Fibroblast of skin of left biceps (primary cell): ENCODE measurements at places on chromosomes 6 and 20.

DNA sequence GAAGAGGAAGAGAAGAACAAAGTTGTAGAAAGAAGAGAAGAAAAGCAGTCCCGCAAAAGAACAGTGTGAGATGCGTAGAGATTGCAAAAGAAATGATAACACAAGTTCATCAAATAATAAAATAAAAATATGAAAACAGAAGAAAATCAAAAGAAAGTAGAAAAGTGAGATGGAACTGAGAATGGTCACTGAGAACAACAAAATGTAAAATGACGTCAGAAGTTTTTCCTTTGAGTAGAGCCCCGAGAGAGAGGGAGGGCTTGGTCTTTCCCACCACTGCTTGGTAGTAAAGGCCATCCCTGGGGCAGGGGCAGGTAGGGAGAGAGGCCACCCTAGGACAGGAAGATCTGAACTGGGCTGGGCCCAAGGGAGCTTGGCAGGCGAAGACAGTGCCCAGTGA lies 533.7 kb downstream of the QKI start:
- DNase-seq: no peak

GRCh38 chr6:125346201-125346925 lies 44.6 kb upstream of the HDDC2 start:
- no peak for DNase-seq

DNA sequence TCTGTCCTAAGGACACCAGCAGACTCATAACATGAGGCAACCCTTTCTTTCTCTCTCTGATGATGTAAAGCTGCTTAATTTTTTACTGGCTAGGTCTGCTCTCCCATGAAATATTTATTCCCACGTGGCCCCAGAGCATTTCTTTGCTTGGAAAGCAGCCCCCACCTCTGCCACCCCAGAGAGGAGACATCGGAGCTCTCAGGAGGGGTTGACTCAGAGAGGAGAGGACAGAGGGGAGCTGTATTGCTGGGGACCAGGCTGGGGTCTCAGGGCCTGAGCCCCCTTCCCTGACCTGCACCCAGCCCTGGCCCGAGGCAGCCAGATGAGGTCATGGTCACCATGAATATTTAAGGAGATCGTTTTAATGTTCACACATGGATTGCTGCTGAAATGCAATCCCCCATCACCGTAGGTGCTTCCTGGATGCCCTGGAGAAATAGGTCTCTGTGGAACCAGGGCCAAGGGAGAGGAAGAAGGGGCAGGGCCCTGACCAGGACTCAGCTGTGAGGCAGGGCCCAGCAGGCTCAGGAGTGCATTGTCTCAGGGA lies 117.5 kb downstream of the DLL1 start:
- DNase-seq: no peak

- DNase-seq: no peak
Observed at GRCh38 chr6:82365016-82365795, 1.6 kb downstream of the TPBG start.

GRCh38 chr20:36098364-36098763 lies 56.2 kb upstream of the EPB41L1 start:
- no peak for DNase-seq

DNA sequence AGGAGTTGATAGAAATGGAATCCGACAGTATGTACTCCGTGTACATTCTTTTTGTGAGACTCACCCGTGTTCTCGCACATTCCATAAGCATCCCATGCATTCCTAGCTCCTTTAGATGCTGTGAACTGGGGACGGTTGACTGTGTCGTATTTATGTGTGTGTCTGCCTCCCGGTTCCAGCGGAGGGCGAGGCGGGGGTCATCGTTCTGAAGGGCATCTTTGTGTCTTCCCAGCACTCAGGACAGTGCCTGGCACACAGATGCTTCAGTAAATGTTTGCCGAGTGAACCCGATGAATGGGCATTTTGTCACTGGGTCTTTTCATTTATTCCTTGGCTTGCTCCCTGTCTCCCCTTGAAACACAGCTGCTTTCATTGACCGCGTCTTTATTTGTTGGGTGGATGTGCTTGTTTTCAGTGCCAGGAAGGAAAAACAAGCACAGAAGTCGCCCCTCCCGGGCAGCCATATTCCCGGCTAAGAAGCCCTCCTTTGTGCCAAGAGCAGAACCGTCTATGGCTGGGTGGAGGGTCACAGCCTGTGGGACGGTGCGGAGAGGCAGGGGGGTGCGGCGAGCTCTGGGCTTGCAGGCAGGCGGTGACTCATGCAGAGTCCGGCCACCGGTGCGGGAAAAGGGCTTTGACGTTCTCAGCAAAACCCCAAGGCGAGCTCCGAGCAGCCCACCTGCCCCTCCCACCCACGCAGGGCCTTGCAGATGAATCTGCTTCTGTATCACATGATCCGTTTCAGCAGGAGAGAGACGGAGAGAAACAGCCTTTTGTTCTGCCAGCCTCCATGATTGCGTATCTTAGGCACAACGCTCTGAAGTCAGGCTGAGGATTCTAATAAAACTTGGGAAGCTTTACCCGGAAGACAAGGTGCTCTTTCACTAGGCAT lies 11.2 kb upstream of the PSMG4 start:
- DNase-seq: peak; percentile 81

DNA sequence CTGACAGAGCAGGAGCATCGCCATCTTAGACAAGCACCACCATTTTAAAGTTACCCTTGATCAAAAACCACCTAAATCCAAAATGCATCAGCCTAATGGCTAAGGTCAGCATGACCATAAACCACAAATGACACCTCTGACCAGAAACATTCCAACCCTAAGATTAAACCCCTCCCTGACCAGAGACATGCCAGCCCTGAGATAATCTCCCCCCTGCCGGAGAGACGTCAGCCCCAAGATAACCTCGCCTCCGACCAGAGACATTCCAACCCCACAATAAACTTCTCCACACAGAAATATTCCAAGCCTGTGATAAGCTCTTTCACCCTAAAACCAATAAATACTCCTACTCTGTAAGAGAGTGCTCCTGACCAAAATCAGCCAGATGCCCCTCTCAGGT lies 53.5 kb downstream of the PXDC1 start:
- DNase-seq: no peak

- no peak for DNase-seq
Observed at GRCh38 chr6:14386668-14387067, 269.1 kb downstream of the CD83 start.

DNA sequence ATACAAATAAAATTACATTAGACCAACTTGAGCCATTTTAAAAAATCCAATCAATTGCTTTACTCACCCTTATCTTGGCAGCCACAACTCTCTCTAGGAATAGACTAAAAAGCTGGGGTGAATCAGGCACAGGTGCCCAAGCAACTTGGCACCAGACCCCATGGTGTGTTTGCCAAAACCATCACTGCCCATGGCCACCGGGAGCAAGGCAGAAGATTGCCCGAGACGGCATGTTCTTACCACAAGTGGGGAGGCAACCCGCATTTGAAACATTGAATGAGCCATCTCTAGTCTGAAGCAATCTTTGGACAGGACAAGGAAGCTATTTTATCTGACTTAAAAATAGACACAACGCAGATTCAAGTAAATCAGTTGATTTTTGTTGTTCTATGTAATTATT lies 69.0 kb downstream of the SMLR1 start:
- DNase-seq: no peak

DNA sequence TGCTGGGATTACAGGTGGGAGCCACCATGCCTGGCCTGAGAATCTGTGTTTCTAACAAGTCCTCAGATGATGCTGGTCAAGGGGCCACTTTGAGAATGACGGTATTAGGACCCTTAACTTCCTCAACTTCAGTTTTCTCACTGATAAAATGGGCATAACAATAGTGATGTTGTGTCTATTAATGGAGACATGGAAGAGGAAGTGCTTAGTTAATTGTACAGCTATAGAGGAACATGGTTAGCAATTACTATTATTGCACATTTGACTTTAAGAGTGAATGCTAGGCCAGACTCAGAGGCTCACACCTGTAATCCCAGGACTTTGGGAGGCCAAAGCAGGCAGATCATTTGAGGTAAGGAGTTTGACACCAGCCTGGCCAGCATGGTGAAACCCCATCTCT lies 12.7 kb downstream of the DPPA5 start:
- no peak for DNase-seq

DNA sequence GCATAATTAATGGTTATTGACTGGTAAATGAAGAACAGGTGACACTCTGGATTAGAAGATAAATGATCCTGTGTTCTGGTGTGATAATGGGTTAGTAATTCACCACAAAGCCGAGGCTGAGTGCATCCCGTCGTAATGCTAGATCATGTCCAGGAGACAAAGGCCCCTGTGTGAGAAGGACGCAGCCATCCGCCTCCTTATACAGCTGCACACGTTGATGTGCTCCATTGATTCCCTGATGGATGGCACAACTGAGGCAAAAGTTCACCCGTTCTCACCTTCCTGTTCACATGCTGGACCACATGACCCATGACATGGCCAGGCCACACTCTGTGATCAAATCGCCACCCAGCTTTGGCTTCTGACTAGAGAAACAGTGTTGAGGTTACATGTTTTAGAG lies 136.1 kb downstream of the FOXC1 start:
- no peak for DNase-seq

DNA sequence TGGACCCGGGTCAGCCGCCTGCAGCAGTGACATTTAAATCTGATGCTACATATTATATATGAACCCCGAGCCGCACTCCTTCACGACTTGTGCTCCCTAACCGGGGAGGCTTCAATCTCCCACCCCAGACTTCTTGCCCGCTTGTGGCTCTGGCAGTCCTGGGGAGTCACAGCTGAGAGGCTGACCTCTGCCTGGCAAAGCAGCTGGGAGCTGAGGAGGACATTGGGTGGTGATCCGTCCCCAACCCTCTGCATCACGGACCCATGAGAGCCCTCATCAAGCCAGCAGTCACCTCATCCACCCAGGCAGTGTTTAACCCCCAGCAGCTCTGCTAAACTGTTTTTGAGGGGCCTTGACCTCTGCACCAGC lies 33.7 kb upstream of the CDH22 start:
- no peak for DNase-seq

DNA sequence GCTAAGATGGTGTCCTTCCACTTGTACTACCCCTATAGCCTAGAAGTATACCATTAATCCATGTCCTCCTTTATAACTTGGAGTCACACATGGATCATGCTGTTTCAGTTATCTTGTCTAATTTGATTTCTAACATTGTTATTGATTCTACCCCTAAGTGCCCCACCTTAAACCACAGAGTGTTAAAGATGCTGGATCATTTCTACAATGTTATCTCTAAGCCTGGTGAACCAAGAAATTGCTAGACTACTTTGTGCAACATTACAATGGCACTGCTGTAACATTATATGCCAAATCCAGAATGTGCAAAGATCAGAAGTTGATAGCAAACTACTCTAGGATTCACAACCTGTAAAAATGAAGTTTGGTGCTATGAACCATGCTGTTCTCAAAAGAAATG lies 1.7 kb downstream of the CGA start:
- no peak for DNase-seq

DNA sequence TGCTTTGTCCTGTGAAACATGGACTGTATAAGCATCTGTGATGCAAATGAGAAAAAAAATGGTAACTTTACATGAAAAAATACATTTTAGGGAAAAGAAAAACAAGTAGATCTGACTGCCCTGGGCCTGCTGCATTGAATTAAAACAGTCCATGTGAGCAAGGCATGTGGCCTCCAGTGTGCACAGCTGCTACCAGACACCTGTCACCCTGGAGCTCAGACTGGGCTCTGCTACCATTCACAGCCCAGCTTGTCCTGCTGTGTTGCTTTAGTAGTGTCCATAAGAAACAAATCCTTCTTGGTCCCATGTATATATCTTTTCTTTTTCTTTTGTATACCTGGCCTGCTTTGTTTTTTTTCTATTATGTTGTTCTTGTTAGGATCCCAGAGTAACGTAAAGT lies 315.9 kb downstream of the NKAIN2 start:
- no peak for DNase-seq

- no peak for DNase-seq
Observed at GRCh38 chr6:37798436-37799262, 20.9 kb upstream of the ZFAND3 start.
